ENCODE measurements at places on chromosomes 12 and 14.

DNA sequence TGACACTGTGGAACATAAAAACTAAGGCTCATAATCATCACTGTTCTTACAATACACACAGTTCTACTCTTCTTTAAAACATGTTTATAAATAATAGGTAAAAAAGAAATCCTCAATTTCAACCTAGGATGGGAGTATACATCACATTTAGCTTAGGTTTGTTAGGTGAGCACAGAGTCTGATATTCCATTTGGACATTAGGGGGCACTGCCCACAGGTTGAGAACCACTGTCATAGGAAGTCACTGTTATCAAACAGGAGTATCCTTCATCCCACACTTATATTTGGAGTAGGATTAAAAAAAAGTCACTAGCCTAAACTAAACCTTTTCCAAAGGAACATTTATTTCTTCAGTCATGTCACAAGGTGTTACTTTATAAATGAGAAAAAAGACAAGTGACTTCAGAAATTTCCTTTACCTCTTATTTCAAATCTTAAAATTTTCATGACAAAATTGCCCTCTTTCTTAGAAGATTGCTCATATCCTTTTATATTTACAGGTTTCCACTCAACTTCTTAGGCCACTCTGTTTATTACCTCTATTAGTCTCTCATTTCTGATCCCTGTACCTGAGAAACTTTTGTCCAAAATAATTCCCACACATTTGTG, 240.6 kb downstream of the CPNE8 start:
- no peak for DNase-seq

DNA sequence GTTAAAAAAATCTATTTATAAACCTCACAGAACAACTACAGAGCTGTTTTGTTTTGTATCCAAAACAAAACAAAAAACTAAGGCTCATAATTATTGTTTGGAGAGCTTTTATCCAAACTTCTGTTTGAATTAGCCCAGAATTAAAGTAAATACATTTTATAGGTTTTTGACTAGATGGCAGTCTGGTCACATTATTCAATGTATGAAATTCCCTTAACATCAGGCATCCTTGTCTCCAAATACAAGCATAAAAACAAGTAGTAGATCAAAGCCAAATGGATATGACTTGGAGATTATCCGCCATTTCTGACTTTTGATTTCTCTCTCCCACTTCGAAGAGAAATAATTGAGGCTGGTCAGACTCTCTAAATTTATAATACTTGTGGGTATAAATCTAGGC, 63.5 kb downstream of the SLC38A1 start:
- DNase-seq, result no peak

DNA sequence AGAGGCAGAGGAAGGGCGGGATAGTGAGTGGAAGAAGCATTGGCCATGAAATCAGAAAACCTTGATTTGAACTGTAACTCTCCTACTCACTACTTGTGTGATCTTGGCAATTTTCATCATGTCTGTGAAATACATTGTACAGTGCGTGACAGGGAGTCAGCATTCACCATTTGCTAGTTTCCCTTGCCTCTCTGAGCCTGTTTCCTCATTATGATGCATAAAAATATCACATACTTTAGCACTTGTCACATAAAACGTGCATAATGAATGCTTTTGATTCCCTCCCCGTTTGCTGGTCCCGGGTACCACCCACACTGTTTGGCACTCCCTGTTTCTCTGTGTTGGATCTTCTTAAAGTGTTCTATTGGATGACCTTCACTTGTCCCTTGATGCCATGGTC, 101.1 kb upstream of the FRMD6 start:
- DNase-seq, result no peak

DNA sequence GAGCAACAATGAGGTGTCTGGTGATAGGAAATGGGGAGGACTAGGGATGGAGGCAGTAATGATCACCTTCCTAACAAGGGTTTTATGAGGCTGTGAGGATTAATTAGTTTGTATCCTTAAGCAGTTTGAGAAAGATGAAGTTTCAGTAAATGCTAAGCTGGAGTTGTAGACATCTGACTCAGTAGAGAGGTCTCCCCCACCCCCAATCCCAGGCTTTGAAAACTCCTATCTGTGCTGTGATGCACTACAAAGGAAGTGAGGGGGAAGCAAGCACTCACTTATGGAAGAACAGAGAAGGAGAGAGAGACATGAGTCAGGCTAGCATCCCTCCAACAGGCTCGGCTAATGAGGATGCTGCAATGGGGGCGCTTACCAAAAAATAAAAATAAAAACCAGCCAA, 5.5 kb upstream of the BCL11B start:
- no peak for DNase-seq

GRCh38 chr14:71628433-71628832, 303.8 kb upstream of the RGS6 start:
- DNase-seq, result no peak

DNA sequence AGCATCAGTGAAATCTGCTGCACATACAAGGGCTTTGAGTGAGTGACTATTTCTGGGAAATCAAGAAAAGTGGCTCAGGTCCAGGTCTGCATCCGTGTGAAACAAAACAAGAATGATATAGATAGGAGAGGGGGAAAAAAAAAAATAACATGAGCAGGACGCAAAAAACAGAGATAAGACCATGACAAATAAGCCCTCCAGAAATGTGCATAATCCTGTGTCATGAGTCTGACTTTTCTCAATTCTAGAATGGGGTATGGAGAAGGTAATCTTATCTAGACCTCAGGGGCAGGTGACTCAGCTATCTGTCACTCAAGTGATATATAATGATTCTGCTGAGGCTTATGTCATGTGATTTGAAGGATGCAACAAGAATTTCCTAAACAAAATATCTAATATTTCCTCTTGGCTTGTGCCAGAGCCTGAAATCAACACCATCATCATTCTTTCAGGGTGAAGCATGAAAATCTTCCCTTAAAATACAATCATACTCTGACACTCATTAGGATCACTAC, 250.0 kb downstream of the PHLDA1 start:
- peak; percentile 53 for DNase-seq

DNA sequence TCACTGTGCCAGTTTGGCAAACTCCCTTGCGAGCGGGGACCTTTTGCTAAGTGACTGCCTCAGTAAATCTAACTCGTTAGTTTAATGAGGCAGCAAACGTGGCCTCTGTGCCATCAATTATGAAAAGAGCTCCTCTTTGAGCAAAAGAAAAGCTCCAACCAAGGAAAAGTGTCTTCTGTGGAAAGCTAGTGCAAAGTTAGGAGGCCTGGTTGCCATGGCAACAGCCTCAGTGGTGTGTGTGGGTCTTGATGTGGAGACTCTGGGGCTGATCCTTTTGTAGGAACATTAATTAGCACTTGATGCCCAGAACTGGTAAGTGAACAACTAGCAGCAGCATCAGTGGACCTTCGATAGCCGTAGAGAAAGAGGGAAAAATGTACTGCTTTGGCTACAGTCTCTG, 145.7 kb downstream of the CHST11 start:
- DNase-seq, result no peak

- no peak for DNase-seq
Measured at GRCh38 chr14:53350429-53350828, 197.3 kb upstream of the DDHD1 start.

DNA sequence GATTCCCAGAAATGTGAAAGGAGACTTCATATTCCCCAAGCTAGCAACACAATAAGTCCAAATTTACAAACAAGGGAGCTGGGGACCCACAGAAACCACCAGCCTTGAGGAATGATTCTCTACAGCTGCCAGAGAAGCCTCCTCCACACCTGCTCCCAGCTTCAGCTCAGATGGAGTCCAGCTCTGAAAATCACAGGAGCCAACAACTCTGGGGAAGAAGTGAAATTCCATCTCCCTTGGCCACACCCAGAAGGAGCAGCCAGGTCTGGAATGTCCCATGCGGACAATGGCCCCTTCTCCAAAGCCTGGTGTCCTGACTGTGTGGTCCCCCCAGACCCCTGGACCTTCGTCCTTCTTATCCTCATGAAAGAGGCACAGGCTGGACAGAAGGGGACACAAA, 45.4 kb downstream of the SYNE3 start:
- no peak for DNase-seq

DNA sequence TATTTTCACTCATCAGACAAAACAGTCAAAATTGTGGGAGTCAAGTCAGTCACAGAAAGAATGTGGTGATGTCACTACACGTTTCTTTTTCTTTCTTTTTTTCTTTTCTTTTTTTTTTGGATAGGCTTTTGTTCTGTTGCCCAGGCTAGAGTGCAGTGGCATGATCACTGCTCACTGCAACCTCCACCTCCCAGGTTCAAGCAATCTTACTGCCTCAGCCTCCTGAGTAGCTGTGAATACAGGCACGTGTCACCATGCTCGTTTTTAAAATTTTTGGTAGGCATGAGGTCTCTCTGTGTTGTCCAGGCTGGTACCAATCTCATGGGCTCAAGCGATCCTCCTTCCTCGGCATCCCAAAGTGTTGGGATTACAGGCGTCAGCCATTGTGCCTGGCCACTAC, 2.3 kb downstream of the CLECL1 start:
- no peak for DNase-seq

DNA sequence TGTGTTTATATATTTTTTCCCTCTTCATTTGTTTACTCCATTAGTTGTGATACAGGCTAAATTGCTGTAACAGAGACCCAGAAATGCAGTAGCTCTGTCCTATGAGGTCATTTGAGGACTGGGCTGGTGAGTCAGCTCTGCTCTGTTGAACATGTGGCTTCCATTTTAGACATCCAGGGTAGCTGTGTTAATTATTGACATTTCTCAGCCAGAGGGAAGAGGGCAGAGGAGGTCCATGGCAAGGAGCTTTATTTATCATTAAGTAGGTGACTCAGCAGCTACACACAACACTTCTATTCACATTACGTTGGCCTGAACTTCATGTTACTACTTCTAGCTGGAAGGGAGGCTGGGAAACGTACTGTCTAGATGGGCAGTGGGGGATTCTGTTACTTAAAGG, 85.4 kb downstream of the PTCSC3 start:
- peak; percentile 35 for DNase-seq

GRCh38 chr12:59937148-59937547, 341.3 kb downstream of the SLC16A7 start:
- no peak for DNase-seq

- DNase-seq, result no peak
Measured at GRCh38 chr12:122489038-122489437, 11.7 kb downstream of the ZCCHC8 start.

- no peak for DNase-seq
Measured at GRCh38 chr12:96623656-96624217, 134.4 kb downstream of the CFAP54 start.

DNA sequence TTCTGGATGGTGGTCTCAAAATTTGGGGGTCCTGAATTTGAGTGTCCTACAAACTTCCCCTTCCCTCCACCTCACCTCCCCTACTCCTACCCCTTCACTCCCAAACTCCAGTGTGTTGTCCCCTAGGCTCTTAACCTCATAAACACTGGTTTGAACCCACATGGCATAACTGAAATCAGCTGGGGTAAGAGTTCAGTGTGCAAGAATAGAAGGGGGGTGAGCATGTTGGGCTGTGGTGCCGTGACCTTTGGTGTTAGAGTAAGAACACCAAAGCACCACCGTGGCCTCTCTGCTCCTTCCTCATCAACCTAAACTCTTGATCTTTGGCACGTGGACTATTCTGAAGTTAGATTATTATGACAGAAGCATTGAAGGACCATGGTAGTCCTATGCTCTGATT, 11.0 kb downstream of the PCBP2 start:
- DNase-seq, result no peak

GRCh38 chr14:51972566-51972965, 16.8 kb upstream of the RTRAF start:
- no peak for DNase-seq

- no peak for DNase-seq
Measured at GRCh38 chr14:22500954-22501726, 87.9 kb downstream of the DAD1 start.

GRCh38 chr12:94276725-94277124, 128.3 kb downstream of the PLXNC1 start:
- no peak for DNase-seq

Data from T1000 (cell line).